ENCODE measurements at places on chromosomes 5 and 9.

- no peak for DNase-seq
Measured at GRCh38 chr9:123406691-123407216, 50.8 kb downstream of the CRB2 start.

DNA sequence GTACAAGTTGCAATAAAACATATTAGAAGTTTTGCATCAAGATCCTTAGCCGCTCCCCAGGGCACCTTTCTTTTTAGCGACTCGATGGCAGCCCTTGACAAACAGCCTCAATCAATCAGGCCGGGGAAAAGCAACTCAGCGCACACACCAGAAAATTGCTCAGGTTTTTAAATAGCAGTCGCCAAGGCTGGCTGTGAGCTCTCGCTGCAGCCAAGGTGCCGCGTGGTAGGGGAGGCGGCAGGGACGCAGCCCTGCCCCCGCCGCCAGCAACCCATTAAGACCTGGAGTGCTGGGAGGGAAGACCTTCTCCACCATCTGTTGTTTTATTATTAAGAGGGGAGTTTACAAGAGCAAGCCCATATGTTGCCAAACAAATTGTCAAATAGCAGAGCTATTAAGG, 22.6 kb downstream of the ASS1 start:
- DNase-seq = no peak

DNA sequence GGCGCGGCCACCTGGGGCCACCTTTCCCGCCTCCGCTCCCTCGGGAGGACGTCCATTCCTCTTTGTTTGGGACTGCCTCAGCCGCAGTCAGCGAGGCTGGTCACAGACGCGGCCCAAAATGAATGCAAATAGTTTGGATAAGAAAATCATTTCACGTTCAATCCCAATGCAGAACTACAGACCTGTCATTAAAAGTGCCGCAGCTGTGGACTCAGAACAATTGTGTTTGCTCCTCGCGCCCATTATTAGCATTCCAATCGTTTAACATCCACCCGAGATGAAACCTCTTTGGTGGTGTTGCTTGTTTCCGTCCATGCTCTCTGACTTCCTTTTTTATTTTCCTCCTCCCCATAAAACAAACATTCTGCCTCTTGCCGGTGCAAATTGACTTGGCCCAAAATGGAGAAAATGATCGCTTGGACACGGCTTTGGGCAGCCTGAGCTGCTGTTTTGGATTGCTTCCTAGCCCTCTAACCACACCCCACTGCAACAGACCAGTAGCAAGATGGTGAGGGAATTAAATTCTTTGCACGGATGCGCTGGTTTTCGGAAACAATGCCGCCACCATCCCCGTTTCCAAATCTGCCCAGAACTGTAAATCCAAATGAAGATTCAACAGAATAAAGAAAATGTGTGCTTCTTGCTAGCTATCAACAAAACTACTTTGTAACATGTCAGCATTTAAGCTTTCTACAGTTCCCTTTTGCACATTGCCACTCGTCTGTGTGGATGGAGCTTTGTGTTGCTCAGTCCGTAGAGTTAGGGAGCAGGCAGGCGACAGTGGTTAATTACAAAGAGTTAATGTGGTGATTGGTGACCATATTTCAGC, 784 bp downstream of the NLN start:
- DNase-seq = no peak

- DNase-seq = no peak
Measured at GRCh38 chr9:100534401-100534800, 43.5 kb upstream of the CAVIN4 start.

GRCh38 chr9:113955076-113955752, 79.1 kb downstream of the ZNF618 start:
- no peak for DNase-seq

DNA sequence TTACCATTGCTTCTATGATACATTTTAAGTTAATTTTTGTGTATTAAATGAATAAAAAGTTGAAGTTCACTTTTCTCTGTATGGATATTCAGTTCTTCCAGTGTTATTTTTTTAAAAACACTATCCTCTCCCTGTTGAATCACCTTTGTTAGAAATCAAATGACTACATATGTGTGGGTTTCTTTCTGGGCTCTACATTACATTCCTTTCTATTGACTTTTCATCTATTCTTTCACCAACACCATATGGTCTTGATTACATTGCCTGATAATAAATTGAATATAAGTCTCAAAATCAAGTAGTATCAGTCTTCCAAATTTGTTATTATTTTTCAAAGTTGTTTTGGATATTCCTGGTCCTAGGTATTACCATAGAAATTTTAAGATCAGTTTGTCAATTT, 7.3 kb upstream of the RASEF start:
- no peak for DNase-seq

- no peak for DNase-seq
Measured at GRCh38 chr5:53407373-53407772, 73.1 kb upstream of the FST start.

- DNase-seq = no peak
Measured at GRCh38 chr9:94933511-94933828, 207.0 kb downstream of the AOPEP start.

GRCh38 chr9:35105571-35106342, 2.8 kb upstream of the STOML2 start:
- no peak for DNase-seq

- no peak for DNase-seq
Measured at GRCh38 chr5:131647048-131647769, 12.2 kb upstream of the RAPGEF6 start.

GRCh38 chr9:87648606-87649005, 77.3 kb upstream of the CTSL start:
- DNase-seq = no peak

- DNase-seq = no peak
Measured at GRCh38 chr9:89722712-89723111, 117.9 kb downstream of the GADD45G start.

DNA sequence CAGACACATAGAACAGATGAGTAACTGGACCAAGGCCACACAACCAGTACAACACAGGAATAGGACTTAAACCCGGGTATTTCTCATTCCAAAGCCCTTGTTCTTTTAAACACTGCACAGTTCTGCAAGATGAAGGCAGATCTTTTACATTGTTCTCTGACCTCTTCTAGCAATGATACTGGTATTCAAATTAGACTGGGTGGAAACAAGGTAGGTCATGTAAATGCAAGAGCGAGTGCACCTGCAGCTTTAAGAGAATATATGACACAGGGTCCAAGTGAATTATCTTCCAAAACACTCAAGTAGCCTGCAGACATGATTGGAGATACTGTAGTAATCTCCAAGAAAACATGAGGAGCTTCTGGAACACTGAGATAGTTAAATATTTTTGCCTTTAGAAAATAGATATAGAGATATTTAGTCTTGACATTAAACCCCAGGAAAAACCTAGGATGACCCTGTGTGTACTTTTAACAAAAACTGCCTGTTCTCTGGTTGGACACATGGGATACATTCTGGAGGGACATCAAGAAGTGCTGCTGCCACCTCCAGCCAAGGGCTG, 130.6 kb upstream of the EPB41L4A start:
- DNase-seq = no peak

GRCh38 chr9:134655101-134655500, 13.5 kb downstream of the COL5A1 start:
- DNase-seq = no peak

DNA sequence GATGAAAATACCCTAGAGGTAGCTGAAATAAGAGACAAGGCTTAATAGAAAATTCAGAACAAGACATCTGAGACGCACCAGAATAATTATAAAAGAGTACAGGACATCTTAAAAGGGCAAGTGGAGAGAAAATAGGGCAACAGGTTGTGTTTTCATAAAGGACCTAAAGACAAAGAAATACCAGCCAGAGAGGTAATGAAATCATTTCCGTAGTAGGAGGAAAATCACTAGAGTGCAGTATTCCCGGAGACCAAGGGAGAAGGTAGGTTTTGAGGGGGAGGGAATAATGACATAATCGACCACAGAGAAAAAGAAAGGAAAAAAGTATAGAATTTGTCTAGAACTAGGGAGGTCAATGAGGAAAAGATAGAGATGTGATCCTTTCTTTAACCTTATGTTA, 26.2 kb upstream of the CTNNAL1 start:
- DNase-seq = no peak

DNA sequence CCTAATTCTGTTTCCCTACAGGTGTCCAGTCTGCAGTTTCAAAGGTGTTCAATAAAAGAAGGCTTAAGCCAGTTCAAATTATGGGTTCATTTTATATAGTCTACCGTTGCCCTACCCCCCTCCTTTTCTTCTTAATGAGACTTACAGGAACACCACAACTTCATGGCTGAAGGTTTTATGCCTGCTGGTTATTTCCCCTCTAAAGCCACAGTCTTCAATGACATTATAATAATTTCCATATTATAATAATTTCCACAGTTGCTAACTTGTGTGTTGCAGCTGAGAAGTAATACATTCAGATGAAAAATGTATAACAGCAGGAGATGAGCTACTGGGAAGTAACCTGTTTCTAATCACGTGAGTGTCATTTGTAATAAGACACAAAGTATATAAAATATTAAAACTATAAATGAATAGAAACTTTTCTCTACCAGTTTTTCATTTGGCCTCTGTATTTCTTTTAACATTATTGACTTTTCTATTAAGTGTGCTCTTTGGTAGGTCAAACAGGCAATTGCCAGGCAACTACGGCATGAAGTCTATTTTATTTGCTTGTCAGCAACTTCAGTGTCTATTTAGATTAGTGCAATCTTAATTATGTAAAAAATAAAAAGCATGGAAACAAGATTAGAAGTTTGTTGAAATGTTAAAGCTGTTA, 120.5 kb upstream of the HMHB1 start:
- no peak for DNase-seq

DNA sequence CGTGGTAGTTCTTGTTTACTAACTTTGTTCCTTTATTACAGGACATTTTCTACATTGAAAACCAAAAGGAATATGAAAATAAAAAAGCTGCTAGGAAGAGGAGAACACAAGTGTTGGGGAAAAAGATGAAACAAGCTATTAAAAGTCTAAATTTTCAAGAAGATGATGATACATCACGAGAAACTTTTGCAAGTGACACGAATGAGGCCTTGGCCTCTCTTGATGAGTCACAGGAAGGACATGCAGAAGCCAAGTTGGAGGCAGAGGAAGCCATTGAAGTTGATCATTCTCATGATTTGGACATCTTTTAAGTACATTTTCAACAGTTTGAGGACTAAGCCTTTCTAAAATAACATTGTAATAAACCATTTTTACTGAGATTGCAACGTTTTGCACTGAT, 23.8 kb downstream of the PHAX start:
- no peak for DNase-seq

DNA sequence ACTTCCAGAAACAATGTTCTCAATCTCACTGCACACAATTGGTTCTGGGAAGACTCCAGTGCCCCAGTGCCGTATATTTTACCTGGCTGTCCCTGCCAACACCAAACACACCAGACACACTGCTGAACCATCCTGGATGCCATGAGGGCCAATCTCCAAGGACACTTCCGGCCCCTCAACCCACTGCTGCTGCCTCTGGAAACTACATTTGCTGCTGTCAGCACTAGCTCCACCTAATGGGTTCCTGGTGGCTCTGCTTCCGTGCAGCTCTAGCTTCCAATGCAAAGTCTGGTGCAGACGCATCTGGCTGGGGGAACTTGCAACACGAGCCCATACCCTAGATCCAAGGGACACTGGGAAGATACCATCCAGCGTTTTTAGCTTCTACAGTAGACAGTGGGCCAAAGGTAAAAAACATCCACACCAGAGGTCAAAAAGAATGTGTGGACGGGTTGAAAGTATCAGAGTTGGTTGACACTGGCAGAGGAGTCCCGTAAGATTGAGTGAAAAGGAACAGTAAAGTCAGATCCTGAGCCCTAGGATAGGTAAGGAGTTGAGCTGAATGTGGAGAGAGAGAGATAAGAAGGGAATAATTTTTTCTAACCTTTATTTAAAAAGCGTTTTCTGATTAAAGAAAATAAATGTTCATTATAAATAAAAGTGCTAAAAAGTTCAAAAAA, 99.7 kb upstream of the KIF2A start:
- DNase-seq = no peak

DNA sequence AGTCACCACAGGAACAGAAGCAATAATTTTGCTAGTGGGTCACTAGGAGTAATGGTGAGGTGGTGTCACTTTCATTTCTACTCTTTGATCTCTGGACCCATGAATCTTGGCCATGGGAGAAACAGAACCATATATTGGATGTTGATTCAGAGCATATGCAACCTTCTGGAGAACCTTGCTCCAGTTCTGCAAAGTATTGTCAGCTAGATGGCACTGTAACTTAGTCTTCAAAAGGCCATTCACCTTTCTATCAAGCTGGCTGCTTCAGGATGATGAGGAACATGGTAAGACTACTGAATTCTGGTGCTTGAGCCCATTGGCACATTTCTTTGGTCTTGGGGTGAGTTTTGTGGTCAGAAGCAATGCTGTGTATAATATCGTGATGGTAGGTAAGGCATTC, 129.1 kb upstream of the FBN2 start:
- no peak for DNase-seq

DNA sequence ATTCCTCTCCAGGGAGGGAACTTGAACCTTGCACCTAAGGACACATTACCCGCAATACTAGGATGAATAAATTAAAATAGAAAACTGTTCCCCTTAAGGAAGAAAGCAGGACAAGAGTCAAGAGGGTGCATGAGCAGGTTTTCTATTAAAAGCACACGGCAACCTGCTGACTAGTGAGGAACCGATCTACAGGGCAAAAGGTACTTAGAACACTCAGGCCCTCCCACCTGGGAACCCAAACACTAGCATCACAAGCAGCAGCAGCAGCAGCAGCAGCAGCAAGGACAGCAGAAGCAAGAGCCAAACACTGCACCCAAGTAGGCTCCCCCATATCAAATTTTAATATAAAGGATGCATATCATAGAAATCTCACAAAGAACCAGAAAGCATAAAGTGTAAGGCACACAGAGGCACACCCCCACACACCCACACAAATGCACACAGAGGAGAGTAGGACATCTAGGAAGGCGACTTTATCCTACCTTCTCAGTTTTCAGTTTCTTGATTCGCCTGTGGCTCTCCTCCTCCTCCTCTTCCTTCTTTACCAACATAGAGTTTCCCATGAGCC, 2.8 kb downstream of the ZNF608 start:
- DNase-seq = no peak

DNA sequence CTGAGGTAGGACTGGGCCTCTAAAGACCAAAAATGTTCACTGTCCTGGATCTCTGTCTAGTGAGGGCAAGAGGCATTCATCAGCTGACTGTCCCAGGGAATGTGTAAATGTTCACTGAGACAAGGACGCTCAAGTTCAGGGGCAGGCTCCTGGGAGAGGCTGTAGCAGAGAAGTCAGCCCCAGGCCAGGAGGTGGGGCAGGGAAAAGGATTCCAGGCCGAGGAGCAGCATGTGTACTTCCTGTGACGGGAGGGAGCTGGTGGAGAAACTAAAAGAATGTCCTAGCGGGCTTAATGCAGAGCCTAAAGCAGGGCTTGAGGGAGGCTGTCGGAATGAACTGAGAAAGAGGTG, 205.8 kb downstream of the GABBR2 start:
- no peak for DNase-seq

All from T-helper 22 cell (primary cell).